ENCODE measurements at places on chromosomes 7 and 10.

GRCh38 chr10:28754930-28755718 is 77.8 kb downstream of the BAMBI start:
- no peak for DNase-seq

DNA sequence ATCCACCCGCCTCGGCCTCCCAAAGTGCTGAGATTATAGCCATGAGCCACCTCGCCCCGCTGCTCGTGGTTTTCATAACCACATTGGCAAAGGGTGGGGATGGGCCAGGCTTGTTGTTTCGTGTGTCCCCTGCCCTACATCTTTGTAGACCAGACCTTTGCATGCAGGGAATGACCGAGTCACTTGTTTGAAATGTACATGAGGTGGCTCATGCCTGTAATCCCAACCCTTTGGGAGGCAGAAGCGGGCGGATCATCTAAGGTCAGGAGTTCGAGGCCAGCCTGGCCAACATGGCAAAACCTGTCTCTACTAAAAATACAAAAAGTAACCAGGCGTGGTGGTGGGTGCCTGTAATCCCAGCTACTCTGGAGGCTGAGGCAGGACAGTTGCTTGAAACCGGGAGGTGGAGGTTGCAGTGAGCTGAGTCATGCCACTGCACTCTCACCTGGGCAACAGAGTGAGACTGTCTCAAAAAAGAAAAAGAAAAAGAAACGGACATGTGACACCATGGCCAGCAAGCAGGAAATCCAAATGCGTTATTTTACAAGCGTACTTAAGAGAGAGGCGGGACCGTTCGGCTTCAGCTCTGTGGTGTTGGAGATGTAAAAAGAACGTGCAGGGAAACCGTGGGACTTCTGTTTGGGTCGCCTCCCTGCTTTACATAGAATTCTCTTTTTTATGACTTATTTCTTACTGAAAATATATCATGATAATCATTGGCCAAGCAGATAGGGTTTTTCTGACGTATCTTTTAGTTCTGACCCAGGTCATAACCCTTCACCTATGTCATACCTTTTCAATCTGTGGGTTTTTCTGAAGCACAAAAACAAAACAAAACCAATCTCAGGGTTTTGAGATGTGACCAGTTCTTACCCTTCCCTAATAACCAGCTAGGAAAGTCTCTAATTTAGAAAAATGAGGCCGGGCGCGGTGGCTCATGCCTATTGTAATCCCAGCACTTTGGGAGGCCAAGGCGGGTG is 45.1 kb downstream of the WIPI2 start:
- no peak for DNase-seq

- no peak for DNase-seq
These were observed 80.6 kb downstream of the GLI3 start for GRCh38 chr7:42156291-42156865.

DNA sequence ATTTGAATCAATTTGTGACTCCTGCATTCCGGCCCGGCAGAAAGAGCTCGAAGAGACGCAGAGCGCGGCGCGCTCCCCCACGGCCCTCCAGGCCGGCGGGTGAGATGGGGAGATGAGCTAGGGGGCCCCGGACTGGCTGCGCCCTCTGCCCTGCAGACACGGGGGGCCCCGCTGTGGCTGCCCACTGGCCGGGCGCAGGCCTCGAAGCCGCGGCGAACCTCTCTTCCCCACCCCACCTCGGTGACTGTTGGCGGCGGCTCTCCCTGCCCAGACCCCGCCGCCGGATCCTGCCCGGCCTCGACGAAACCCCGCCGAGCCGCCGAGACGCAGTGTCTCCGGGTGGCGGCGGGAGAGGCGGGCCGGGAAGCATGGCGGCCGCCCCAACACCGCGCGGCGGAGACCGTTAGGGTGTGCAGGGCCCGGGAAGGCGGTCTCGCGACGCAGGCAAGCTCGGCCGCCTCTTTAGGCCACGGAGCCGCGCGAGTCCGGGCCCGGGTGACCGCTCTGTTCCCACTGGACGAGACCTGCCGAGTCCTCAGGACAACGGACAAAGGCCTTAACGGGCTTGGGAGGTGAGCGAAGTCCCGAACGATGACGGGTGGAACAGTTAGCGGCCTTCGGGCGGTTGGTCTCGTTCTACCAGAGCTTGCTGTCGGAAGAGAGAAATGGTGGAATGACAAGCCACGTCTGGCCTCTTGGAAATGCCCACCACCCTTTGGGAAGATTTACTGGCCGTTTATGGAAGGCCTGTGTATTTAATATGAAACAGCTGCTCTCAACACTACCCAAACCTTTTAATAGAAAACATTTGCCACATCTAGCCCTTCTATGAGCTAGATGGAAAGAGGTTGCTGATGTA is 24.3 kb downstream of the NUP42 start:
- no peak for DNase-seq

DNA sequence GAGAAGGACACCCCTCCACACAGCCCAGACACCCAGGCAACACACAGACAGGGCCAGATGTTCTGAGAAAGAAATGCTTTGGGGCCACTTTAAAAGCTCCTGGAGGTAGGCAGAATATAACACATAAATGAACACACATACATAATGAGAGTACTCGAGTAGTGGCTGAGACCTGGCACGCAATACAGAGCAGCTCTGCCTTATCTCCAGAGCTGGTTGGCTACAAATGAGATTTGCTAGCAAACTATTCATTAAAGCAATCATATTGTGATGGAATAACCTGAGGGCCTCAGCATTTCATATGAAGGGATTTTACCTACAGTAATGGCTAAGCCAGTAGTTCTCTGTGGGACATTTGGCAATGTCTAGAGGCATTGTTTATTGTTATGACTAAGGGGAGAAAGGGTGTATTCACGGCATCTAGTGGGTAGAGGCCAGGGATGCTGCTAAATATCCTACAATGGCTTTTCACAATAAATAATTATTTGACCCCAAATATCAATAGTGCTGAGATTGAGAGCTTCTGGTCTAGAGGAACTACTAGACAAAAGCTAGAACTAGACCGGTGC is 5.5 kb upstream of the IMPDH1 start:
- DNase-seq = no peak

DNA sequence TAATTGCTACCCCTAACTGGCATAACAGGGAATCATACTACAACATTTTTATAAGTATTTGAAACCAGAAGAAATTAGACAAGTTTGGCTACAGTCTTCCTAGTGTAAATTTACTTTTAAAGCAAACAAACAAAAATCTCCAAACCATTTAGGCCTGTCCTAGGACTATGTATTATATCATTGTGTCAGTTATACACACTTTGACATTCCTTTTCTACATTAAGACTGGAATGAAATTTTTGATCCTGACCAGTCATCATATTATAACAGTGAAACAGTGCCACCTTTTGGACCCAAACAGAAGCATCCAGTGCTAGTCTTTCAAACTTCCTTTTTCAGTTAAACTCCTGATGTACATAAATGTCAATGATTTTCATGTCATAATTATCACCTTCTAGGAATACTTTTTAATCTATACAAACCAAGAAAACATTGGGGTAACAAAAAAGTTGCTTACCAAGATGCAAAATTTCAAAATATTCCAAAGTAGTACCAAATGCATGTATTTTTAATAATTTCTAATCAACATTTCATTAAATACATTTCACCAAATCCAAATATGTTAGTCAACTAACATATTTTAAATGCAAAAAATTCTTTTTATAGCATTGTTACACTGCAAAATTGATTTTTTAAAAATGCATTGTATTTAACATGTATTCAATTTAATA is 75.7 kb downstream of the IMMP2L start:
- peak; percentile 35 for DNase-seq

DNA sequence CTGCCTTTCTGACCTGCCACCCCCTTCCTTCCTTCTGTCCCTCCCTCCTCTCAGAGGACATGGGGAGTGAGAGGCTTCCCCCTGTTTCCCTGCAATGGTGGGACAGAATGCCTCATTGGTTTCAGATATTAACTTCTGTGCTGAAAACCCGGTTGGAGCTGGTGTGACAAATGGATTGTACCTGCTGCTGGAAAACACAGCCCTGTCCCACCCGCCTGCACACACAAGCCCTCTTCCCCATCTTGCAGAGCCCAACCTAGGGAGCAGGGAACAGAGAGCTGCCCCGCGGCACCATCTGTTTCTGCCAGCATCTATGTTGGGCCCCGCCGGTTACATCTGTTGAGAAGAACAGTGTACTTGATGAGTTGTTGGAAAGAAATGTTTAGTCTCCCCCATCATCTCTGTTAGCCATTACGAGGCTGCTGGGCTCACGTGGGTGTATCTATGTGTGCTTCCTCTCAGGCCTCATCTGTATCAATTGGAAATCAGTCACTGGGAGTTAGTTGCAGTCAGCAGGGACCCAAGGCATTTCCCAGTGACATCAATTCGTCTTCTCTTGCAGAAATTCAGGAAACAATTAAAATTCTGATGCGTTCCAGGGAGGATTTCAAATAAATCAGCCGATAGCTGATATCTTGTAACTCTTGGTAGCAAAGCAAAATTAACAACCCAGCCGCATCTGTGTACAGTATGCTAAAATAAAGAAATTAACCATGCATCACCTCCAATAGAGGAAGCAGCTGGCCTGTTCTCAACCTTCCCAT is 725.6 kb upstream of the GALNT17 start:
- no peak for DNase-seq

GRCh38 chr7:149866139-149866778 is 7.5 kb upstream of the ATP6V0E2 start:
- no peak for DNase-seq

- DNase-seq = no peak
These were observed 41.8 kb downstream of the STK32C start for GRCh38 chr10:132265890-132266496.

- no peak for DNase-seq
These were observed 13.1 kb downstream of the PHKG1 start for GRCh38 chr7:56079450-56080185.

DNA sequence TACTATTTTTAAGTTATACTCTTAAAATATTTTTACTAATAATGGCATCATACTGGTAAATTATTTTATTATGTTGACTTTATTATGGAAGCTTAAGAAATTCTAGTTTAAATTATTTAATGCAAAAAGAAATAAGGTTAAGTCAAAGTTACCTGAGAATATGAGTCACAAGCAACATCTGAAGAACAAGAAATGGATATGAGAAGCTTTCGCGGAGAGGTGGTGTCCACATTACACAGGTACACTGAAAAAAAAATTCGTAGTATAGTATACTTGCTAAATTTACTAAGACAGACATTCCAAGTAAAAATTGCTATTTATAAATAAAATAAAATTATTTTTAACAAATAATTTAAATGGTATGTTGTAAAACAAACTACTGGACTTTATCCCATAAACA is 143.8 kb downstream of the AVL9 start:
- DNase-seq = no peak

DNA sequence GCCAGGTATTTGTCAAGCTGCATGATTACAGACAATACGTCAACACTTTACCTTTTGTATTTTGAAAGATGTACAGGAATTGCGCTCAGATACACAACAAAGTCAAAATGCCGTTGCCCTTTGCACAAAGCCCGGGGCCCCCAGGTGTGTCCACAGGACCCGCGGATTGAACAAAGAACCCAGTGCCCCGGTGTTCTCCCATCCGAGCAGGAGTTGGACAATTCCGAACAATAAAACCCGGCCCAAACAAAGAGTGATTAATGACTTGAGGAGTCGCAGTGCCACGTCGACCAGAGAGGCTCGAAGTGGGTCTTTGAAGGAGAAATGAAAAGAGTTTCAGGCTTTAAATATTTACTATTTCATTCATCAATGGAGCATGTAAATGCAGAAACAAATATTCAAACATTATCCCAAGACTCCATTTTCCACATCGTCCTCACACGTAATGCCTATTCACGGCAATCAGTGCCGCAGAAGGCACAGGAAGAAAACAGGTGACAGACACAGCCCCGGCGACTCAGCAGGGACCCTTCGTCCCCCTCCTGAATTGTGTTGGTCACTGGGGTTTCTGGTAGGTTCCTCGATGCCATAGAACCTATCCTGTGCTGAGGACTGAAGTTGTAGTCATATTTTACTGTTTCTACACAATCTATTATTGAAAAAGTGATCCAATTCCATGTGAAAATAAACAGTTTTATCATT is 70.9 kb upstream of the MGMT start:
- DNase-seq = no peak

DNA sequence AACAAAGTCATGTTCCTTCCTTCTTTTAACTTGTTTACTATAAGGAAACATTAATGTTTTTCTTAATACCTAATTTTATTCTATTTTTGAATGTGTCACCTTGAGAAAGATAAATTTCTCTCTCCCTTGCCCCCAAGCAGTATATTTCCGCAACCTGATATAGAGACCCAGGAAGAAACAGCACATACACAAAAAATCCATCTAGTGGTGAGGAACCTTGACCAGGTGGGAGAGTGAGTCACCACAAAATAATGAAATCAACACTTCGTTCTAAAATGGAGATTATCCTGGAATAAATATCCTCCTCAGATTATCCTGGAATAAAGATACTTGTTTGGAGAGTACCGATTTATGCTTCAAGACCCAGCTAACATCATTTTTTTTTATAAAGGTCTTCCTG is 232.9 kb upstream of the PTN start:
- no peak for DNase-seq

- DNase-seq = peak; percentile 69
These were observed 81.6 kb downstream of the PRKAG2 start for GRCh38 chr7:151795168-151795811.

- no peak for DNase-seq
These were observed 433.0 kb downstream of the PAXIP1 start for GRCh38 chr7:154569916-154570315.

DNA sequence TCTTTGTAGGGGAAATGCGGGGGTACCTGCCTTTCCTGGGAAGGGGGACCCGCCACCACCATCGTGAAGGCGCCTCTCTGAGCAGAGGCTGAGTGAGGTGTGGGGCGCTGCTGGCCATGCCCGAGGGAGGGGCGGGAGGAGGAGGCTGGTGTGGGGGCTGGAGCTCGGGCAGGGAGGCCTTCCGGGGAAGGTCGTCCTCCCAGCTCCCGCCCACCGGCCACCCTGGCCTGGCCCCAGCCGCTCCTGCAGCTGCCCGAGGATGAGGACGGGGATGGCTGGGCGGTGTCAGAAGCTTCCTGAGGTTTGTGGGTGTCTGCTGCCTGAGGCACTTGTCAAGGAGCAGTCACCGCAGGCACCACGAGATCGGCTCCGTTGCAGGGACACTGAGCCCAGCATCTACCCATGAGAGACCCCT is 11.4 kb downstream of the PWWP2B start:
- no peak for DNase-seq

GRCh38 chr10:131749767-131750142 is 151.1 kb upstream of the PPP2R2D start:
- DNase-seq = no peak

DNA sequence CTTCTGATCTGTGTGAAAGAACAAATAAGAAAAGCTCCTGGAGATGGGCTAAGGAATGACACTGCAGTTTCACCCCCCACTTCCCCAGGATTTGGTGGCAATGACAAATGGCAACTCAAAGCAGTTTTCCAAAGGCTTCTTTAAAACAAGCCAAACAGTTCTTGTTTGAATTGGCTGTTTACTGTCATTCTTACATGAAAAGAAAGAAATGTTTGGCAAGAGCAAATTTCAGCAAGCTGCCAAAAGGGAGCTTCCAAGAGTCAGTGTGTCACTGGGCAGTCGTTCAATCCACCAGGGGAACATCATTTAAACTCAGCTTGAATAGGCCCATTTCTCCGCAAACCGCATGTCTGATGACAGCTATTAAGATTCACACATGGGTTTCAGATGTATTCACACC is 119.0 kb upstream of the RHOBTB1 start:
- DNase-seq = no peak

GRCh38 chr7:108724251-108725100 is 154.8 kb downstream of the DNAJB9 start:
- DNase-seq = no peak

All from GM10248 (cell line).